Amniotic stem cell (primary cell): ENCODE measurements at places on chromosomes 12 and 14.

GRCh38 chr12:116277467-116278278 is at the start of gene MED13L:
Gene MED13L (minus strand): TSS chr12:116277693. CDS start chr12:116277131, 562 bp downstream.
- DNase-seq = peak; percentile 80

- DNase-seq = peak; percentile 69
Measured at GRCh38 chr12:84507956-84508850, 404.4 kb downstream of the SLC6A15 start.

GRCh38 chr12:109269428-109269827 is 39.7 kb downstream of the FOXN4 start:
- no peak for DNase-seq

- DNase-seq = peak; percentile 7
Measured at GRCh38 chr12:26317942-26318575, 122.7 kb downstream of the SSPN start.

GRCh38 chr12:127041985-127042625 is 1224.9 kb upstream of the TMEM132C start:
- no peak for DNase-seq

DNA sequence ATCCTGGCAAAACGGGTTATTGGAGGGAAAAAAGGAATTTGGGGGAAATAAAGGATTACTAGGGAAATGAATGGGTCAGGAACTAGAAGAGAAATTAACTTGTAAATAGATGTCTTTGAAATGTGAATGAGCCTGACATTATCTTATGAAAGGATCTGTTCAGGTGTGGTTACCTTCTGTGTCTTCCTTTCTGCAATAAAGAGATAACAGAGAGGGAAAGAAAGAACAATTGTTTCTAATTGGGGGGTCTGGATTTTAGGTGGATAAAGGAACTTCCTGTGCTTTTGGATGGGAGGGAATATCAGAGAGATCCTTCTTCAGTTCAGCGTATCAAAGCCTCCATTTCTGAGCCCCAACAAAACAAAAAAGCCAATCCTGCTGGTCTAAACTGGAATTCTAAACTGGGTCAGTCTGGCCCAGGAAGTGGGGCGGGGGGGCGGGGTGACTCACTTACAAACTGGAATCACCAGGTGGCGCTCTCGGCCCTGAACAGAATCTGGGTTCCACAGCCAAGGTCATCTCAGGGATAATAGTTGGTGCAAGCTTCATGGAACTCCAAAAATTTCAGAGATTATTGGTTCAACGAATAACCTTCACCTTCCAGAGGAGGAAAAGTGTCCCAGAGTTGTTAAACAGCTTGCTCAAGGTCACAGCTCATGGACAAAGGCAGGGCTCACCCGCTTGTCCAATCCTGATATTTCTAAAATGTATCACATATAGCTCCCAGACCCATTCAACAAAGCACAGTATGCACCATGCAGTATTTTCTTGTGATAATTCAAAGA is 15.2 kb upstream of the PEBP1 start:
- peak; percentile 39 for DNase-seq

GRCh38 chr12:4287325-4288211 is 14.0 kb downstream of the CCND2 start:
- DNase-seq = no peak

GRCh38 chr12:66003951-66004350 is 126.6 kb downstream of the LLPH start:
- DNase-seq = no peak

GRCh38 chr14:24307575-24308341 is at the start of gene CIDEB:
Gene CIDEB (minus strand): TSS chr14:24307977. CDS start chr14:24307858, 119 bp downstream.
- peak; percentile 37 for DNase-seq

GRCh38 chr12:107490010-107490409 is 195.6 kb upstream of the PWP1 start:
- DNase-seq = no peak

- DNase-seq = no peak
Measured at GRCh38 chr12:18813753-18814152, 75.8 kb downstream of the CAPZA3 start.

DNA sequence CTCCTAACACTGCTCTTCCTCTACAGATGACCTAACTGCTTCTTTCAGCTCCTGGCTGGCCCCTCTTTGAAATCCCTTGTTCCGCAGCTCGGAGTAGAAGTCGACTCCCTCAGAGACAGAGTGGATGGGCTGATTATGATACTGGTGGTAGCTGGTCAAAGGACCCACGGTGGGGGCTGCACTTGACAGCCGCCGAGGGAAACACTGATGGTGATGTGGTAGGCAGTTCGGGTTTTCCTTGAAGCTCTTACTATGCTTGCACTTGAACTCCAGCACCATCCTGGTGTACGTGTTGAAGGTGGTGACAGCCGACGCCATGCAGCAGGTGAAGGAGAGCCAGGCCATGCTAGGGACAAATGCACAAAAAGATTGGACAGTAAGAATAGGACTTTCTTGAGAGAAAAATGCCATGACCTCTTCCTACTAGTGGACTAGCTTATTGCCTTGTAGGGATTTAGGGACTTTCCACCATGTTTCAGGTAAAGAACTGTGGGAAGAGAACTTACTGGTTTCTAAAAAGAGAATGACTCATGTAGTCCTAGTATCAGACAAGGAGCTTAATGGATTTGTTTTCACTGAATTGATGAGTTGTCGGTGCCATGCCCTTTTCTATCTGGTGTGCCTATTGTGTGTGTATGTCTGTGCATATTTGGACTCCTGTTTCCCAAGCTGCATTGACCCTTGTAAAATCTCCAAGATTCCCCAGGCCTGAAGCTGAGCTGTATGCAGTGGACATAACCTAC is 18.4 kb downstream of the GSG1 start:
- no peak for DNase-seq

- DNase-seq = no peak
Measured at GRCh38 chr14:60515511-60516289, 6.8 kb downstream of the SIX6 start.

DNA sequence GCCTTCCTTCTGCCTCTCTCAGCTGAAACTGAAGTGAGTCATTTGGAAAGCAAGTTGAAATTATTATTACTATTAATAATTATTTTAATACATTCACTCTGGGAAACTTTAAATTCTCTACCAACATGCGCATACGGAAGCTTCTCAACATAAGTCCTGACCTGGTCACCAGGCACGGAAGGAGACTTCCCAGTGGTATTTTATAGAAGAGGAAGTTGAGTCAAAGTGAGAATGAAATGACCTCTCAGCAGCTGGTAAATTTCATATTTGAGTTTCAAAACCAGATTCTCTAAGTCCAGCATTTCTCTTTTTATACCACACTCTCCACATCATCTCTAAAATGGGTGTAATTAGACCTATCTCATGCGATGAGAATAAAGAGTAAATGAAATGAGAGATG is 747.4 kb downstream of the VRK1 start:
- DNase-seq = no peak

- no peak for DNase-seq
Measured at GRCh38 chr12:52146822-52147366, 44.9 kb downstream of the KRT80 start.

- DNase-seq = no peak
Measured at GRCh38 chr12:130916241-130916911, 37.3 kb upstream of the ADGRD1 start.

DNA sequence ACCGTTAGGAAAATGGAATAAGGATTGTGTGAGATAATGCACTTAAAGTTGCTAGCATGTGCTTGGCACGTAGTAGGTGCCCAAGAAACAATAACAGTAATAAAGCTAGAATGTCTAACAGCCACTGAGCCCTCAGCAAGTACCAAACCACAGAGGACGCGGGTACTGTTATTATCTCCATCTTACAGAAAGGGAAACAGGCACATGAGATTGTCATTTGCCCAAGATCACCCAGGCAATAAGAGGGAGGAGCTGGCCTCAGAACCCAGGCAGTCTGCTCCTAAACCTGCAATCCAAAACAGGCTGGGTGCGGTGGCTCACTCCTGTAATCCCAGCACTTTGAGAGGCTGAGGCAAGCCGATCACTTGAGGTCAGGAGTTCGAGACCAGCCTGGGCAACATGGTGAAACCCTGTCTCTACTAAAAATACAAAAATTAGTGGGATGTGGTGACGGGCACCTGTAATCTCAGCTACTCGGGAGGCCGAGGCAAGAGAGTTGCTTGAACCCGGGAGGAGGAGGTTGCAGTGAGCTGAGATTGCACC is 5.1 kb upstream of the SDS start:
- no peak for DNase-seq

GRCh38 chr14:91330096-91330696 is 85.7 kb upstream of the GPR68 start:
- no peak for DNase-seq

DNA sequence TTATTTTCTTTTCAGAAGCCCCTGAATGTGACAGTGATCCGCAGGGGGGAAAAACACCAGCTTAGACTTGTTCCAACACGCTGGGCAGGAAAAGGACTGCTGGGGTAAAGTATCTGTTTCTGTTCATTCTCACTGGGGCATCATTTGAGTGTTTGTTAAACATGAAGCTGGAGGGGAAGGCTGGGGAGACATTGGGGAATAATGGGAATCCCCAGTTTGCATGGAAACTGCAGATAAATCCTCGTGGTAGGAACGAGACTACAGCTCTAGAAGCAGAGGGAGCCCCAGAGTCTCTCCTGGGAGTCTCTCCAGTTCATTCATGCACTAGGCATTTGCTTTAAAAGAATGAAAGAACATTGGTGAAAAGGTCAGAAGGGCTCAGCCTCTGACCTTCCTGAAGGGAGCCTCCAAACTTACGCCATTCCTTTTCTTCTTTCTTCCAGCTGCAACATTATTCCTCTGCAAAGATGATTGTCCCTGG is 2.5 kb upstream of the CFAP251 start:
- DNase-seq = no peak

GRCh38 chr14:104221071-104221625 is 82.8 kb downstream of the KIF26A start:
- no peak for DNase-seq

DNA sequence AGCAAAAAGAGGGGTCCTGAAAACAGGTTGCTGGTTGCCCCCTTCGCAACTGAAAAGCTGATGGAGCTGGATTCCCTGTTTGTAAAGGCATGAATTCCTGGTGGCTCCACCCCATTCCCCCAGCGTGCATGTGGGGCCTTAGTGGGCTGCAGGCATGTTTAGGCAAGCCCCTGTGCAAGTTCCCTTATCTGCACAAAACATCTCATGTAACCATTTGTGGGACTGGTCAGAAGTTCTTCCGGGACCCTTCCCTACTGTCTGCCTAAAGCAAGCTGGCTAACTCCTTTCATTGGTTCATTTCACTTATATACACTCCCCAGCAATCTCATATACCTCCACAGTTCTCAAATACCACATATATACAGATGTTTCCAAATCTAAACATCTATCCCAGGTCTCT is 24.0 kb upstream of the HIGD1C start:
- no peak for DNase-seq

- no peak for DNase-seq
Measured at GRCh38 chr12:63915105-63915800, 70.8 kb downstream of the SRGAP1 start.

- no peak for DNase-seq
Measured at GRCh38 chr12:130044991-130045621, 117.2 kb upstream of the FZD10 start.

DNA sequence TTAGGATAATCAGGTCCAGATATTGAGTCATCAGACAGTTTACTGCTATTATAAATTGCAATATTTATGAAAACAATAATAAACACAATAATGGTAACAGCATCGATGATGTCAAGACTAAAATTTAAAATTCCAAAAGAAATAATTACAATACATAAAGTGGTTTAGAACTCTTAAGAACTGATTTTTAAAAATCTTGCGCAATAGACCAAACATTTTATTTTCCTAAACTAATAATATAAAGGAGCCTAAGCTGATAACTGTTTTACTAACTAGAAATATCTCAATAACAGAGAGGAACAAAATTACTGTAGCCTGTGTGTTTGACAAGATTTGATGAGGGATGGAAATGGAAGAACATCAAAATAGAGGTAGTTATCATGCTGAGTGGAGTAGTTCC is 93.9 kb upstream of the TRHDE start:
- DNase-seq = no peak

DNA sequence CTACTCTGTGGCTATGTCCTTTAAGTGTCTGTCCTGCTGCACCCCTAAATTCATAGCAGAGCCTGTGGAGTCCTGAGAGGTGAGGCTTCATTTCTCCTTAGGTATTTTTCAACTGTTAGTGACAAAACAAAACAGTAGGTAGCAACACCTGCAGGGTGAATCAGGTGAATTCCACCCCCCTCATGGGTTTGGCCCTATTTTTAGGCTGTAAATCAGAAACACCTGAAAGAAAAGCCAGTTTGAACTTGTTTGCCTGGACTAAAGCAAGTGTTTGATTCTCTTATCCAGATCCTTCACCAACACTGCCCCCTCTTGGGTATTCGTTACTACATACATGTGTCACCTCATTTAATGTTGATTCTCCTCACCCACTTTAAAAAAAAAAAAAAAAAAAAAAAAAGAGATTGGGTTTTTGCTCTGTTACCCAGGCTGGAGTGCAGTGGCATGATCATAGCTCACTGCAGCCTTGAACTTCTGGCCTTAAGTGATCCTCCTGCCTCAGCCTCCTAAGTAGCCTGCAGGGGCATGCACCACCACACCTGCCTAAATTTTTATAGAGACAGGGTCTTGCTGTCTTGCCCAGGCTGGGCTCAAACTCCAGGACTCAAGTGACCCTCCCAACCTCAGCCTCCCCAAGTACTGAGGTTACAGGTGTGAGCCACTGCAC is 10.3 kb downstream of the TBPL2 start:
- DNase-seq = peak; percentile 58

DNA sequence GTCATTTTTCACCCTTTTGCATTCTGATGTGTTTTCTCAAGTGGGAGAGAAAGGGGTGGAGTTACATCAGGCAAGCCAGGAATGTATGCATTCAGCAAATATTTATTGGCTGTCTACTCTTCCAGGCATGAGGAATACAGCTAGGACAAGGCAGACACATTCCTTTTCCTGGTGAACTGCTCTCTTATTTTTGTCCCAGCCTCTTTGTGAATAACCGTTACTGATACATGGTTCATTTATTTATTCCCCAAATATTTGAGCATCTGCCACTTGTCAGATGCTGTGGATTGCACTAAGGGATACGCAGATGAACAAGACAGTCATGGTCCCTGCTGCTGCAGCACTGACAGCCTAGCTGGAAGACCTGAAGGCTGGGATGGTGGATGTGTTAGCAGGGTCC is 6.1 kb downstream of the PELI2 start:
- no peak for DNase-seq
